ENCODE measurements at places on chromosomes 7 and 10.

DNA sequence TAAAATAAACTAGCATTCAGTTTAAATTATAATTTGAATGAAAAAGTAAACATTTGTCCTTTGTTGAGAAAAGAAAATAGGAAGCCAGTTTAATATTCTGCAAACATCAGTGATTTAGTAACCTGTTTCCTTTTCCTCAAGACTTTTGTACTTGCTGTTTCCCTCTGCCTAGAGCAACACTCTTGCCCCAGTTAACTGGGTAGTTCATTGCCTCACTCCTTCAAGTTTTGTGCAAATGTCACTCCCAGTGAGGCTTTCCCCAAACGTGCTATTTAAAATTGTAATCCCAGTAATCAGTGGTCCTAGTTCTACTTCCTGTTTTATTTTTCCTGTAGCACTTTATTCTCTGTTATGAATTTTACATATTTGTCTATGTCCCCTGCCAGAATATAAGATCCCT is 23.8 kb downstream of the DLD start:
- no peak for DNase-seq

DNA sequence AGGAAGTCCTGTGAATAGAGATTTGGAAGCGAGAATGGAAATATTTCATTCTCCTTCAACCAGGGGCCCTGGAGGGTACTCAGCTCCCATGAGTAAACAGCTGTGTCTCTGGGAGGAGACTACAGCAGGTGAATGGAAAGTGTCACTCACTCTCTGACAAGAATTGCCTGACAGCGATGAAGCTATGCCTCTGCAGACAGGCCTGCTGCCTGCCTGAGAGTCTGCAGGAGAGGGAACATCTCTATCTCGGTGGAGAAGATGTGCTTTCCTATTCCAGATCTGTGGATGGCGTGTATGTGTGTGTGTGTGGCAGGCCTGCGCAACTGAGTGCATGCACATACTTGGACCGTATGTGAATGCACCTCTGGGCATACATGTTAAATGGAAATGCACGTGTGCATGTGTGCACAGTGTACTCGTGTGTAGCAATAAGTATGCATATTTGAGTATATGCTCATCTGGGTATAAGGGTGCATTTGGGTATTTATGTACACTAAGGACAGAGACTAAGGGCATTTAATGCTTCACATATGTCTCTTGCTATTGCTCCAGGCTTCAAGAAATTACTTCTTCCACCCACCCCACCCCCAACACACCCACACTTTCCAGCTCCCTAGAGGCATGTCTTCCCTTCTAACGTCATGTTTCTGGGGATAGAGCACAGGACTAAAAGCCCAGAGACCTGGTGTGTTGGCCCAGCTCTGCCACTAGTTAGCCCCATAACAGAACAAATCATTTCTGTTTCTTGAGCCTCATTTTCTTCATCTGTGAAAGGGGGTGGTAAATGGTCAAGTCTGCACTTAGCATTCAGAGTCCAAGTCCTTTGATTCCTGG is 4.6 kb upstream of the ADCYAP1R1 start:
- DNase-seq: no peak

DNA sequence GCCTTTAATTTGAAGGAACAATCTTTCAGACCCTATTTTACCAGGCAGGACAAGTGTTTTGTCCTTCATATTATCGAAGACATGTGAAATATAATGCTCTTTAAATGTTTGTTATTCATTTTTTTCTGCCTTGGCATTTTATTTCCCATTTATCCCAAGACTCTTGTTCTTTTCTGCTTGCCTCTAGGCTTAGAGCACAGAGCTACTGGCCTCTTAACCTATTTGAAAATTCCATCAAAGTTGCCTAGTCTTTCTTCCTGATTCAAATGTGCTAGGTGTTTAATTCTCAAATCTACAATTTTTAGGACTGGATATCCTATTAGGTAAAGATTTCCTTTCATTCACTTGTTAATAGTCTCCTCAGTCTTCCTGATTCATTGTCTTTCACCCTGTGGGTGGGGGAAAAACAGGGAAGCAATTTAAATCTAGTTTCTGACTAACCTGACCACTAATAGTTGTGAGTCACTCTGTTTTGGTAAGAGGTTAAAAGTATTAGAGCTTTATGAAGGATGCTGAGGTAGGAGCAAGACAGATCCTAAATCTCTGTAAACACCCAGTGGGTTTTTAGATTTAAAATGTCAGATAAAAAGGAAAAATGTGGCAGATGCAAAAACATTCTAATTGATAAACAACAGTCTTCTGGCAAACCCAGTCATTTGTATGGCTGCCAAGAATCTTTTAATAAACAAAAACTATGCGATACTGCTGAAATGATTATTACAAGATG is 1.5 kb downstream of the LIPK start:
- no peak for DNase-seq

DNA sequence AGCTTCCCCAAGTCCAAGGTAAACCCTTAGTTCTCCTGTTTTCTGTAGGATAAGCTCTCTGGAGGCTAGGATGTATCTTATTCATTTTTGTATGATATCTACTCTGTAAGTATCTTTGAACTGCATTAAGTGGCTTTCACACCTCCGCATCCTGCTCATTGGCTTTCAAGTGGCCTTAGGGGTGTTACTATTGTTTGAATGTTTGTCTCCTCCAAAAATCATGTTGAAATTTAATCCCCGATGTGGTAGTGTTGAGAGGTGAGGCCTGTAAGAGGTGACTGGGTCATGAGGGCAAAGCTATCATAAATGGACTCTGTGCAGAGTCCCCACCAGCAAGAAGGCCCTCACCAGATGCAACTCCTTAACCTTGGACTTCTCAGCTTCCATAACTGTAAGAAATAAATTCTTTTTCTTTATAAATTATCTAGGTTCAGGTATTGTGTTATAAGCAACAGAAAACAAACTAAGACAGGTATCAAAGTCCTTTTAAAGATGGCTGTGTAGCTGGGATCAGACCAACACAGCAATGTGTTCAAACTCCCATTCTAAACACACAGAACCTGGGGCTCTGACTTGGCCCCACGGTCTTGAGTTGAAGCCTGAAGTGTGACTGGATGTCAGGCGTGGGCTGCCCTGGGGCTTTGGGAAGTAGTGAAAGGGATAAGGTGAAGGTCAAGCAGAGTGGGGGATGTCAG is 25.9 kb downstream of the TBXAS1 start:
- DNase-seq: no peak

DNA sequence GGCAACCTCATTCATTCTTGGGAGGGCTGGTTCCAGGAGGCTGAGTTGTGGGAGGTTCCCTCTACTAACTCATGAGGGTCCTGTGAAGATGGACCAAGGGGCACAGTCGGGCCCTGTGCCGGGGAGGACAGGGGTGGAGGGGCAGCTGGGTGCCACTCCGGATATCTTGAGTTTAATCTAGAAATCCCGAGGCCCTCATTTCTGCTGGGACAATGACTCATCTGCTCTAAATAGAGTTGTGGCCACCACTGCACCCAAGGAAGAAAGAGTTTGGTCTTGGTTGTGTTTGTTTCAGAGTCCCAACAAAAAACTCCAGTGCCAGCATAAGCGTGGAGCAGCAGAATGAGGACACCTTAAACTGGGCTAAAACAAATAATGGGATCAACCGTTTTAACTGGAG is 82.4 kb downstream of the EBF3 start:
- no peak for DNase-seq

DNA sequence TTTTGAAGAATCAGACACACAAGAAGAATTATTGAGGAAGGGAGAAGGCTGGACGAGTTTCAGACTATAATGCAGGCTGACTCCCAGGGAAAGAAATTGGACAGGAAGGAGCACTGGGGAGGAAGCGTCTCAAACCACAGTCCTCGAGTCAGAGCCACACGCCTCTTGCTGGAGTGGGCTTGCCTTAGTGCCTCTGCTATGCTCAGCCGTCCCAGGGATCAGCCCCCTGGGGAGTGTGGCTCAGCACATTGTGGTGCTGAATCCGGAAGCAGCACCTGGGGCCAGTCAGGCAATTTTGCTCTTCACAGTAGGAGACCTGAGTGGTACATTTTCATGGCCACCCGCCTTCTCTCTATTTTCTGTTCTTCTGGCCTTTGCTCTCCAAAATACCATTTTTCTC is 67.4 kb upstream of the SLC35G1 start:
- no peak for DNase-seq

GRCh38 chr7:985127-985416 is 2.1 kb downstream of the CYP2W1 start:
- DNase-seq: no peak

- no peak for DNase-seq
These were observed 63.1 kb downstream of the BLNK start for GRCh38 chr10:96208271-96208670.

- DNase-seq: no peak
These were observed 99.4 kb upstream of the CTTNBP2 start for GRCh38 chr7:117972606-117973005.

- no peak for DNase-seq
These were observed 216.8 kb downstream of the SNX10 start for GRCh38 chr7:26508481-26508880.

- DNase-seq: no peak
These were observed 66.0 kb downstream of the JCAD start for GRCh38 chr10:29993319-29993915.

DNA sequence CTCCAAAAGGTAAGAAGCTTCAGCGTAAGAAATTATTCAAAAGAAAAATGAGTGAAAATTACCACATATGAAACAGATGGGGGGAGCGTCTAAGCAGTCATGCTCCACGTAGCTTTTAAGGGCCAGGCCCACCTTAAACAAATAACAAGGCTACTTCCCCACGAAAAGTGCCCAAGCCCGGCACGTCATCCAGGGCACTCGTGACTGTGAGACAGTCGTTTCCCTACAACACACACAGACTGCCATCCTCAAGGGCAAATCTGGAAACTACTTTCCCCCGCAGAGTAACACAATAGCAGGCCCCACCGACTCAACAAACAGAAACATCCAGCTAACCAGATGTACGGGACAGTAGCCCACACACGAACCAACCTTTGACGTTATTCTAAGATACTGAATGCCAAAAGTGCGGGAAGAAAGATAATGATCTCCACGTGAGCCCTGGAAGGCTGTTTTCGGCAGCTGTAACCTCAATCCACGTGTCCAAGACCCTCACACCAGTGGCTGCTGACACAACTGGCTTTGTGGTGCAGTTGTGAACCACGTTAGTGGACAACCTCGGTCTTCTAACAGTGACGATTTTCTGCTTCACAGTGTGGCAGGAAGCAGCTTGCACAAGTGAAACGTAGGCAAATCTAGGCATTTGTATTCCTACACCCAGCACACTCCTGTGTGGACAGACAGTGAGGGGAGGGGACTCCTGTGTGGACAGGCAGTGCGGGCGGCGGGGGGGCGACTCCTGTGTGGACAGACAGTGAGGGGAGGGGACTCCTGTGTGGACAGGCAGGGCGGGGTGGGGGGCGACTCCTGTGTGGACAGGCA is 251.7 kb downstream of the ZMYND11 start:
- no peak for DNase-seq

Measured in activated CD4-positive, CD25-positive, alpha-beta regulatory T cell (primary cell).